Anterior cingulate cortex (tissue), 58 donors: ENCODE measurements at places on chromosomes 6 and 20.

DNA sequence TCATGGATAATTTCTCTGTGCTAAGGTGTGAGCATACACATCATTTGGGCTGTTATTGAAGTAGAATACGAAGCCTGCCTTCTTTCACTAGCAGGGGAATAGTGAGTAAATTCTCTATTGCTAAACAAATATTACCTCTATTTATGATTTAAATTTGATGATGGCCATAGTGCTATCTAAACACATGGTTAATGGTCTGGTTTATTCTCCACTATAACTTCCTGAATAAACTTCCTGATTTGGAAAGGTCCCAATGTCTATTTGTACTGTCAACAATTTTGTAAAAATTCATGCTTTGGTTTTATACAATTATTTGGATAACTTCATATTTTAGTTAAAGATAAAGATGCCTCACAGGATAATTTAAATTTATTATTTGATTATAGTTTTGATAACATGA lies 400.8 kb downstream of the ARHGAP18 start:
- DNase-seq, result no peak

- DNase-seq, result no peak
These were observed 1.1 kb downstream of the GJA10 start for GRCh38 chr6:89895276-89895874.

DNA sequence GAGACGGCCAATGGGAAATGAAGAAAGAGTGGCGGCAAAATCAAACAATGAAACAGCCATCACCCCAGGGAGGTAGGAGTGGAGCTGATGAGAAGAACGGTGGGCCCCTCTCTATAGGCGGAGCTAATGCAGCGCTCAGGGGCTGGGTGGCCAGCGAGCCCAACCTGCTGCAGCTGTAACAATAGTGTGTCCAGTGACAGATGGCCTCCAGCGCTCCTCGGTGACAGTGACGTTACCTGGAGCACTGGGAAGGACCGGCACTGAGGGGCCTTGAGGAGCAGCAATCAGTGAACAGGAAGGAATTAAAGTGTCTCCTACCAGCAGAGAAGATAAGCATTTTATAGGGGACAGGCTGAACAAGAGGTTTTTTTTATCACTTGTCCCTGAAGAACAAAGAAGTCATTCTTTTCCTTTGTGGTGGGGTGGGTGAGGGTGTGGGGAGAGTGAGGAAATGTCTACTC lies 81.6 kb downstream of the FOXA2 start:
- no peak for DNase-seq

- no peak for DNase-seq
These were observed 513.2 kb upstream of the MAN1A1 start for GRCh38 chr6:119862719-119863118.

DNA sequence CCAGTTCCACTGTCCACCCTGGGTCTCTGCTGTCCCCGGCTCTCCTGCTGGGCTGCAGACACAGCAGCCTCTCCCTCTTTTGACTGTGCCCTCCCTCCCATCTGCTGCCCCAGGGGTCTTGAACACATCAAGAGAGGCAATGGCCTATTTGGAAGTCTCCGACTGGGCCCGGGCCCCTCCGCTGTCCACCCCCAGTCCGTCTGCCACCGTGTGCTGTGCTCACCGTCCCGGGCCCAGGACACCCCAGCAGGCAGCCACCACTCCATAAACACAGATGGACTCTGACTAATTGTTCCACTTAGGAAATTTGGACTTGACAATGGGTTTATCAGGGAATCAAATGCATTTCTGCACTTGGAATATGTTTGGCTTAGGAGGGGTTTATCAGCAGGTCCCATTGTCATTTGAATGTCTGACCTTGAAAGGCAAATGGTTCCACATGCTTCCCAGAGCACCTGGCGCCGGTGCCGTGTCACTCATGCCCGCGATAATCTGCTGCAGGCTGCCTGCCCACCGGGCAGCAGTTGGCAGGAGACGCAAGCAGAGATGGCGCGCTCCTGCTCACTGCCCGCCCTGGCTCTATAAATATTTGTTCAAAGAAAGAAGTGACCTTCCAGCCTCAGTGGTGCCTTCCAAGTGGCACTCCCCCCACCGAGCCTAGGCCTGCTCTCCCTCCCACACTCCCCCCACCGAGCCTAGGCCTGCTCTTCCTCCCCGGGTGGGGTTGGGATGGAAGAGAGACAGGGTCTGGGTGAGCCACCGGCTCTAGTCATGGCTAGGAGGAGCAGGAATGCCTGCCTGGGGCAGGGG lies 18.8 kb upstream of the FRMD1 start:
- no peak for DNase-seq

- DNase-seq, result no peak
These were observed 104.5 kb upstream of the ADGRF1 start for GRCh38 chr6:47146431-47147174.

GRCh38 chr6:109686566-109687265 lies 4.3 kb downstream of the AK9 start:
- DNase-seq, result no peak

DNA sequence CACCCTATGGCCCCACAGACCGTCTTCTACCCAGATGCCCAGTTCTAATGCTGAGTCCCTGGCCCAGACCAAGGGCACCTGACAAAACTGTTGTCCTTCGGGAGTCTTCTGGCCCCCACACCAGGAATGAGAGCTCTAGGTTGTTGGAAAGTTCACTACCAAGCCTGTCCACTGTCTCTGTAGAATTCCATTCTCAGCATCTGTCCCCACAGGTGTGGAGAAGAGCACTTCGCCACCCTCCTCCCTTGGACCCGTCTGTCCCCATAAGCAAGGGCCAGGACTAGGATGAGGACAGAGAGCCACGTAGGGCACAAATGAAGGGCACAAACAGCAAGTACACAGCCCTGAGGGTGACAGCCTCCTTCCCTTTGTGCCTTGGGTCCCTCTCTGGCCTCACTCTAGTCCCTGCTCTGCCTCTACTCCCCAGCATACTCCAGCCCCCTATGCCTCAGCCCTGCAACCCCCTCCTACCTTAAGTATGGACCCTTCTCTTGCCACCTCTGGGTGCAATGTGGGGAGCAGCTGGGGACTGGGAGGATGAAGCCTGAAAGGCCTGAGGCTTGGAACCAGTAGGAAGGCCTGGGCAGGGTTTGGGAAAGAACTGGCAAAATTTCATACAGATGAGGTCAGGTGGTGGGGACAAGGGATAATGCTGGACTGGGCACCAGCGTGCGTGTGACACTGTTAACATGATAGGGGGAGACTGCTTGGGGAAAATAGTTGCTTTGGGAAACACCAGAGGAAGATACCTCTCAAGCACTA lies 4.3 kb downstream of the LZTS3 start:
- DNase-seq, result no peak

- no peak for DNase-seq
These were observed 4.3 kb downstream of the ARFRP1 start for GRCh38 chr20:63703471-63703975.
